Cerebellar cortex (tissue), 1 donor: ENCODE measurements at places on chromosomes 3 and 15.
A peak's percentile ranks its signal among the peaks of the same experiment; 100 is the strongest.

GRCh38 chr3:195761567-195762248 lies 40.9 kb downstream of the MUC20 start:
- no peak for DNase-seq

GRCh38 chr3:62261121-62261520 lies 112.2 kb downstream of the FEZF2 start:
- DNase-seq: no peak

GRCh38 chr15:69066007-69066995 lies 51.8 kb downstream of the NOX5 start:
- DNase-seq: no peak

GRCh38 chr15:92029767-92030166 lies 176.3 kb downstream of the SLCO3A1 start:
- DNase-seq: no peak

- no peak for DNase-seq
These were observed 49.0 kb downstream of the CASR start for GRCh38 chr3:122232485-122232884.

- no peak for DNase-seq
These were observed 33.0 kb upstream of the FAN1 start for GRCh38 chr15:30870681-30871080.

DNA sequence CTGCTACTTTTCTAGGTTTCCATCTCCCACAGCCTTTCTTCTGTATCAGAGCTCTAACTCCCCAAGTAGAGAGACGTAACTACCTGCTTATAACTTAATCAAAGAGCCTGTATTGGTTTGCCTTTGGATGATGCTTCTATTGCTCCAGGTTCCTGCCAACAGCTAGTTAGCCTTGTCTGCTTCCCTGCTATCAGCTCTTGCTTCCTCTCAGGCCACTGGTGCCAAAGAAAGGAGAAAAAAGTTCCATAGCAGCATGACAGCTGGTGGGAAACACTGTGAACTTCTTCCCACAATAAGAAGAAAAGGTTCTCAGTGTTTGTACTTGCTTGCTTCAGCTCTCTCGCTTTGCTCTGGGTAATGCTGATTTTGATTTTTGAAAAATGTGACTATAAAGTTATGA lies 206.6 kb downstream of the GBE1 start:
- no peak for DNase-seq

- no peak for DNase-seq
These were observed 48.3 kb upstream of the IREB2 start for GRCh38 chr15:78389738-78390137.

- no peak for DNase-seq
These were observed 153.4 kb upstream of the MME start for GRCh38 chr3:154926721-154927120.

GRCh38 chr3:111652492-111653180 lies 57.5 kb upstream of the ZBED2 start:
- no peak for DNase-seq

GRCh38 chr3:34312684-34313083 lies 514.3 kb downstream of the PDCD6IP start:
- no peak for DNase-seq

- DNase-seq: no peak
These were observed 138.6 kb downstream of the OPA1 start for GRCh38 chr3:193731656-193732055.

GRCh38 chr15:85789496-85789875 lies 5.2 kb downstream of the KLHL25 start:
- DNase-seq: no peak

DNA sequence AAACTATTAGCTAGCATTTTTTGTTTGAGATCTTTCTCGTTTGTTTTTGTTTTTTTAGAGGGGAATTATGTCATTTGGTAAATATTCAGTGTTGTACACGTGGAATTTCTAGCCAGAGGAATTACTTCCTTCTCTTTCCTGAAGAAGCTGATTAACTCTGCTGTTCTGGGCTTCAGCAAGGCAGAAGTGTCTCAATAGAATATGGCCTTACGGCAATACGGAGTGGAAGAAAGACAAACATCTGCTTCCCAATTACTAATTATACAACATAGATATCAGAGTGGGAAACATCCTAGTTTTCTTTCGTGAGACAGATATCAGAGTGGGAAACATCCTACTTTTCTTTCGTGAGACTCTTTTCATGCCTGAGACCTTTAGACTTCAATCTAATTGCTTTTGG lies 11.9 kb downstream of the P3H2 start:
- no peak for DNase-seq

- DNase-seq: peak; percentile 25
These were observed 47.6 kb downstream of the SLMAP start for GRCh38 chr3:57803647-57804081.

- no peak for DNase-seq
These were observed 31.7 kb downstream of the HMCES start for GRCh38 chr3:129310111-129311011.

- DNase-seq: no peak
These were observed 29.4 kb upstream of the EIF4A2 start for GRCh38 chr3:186754006-186754405.

DNA sequence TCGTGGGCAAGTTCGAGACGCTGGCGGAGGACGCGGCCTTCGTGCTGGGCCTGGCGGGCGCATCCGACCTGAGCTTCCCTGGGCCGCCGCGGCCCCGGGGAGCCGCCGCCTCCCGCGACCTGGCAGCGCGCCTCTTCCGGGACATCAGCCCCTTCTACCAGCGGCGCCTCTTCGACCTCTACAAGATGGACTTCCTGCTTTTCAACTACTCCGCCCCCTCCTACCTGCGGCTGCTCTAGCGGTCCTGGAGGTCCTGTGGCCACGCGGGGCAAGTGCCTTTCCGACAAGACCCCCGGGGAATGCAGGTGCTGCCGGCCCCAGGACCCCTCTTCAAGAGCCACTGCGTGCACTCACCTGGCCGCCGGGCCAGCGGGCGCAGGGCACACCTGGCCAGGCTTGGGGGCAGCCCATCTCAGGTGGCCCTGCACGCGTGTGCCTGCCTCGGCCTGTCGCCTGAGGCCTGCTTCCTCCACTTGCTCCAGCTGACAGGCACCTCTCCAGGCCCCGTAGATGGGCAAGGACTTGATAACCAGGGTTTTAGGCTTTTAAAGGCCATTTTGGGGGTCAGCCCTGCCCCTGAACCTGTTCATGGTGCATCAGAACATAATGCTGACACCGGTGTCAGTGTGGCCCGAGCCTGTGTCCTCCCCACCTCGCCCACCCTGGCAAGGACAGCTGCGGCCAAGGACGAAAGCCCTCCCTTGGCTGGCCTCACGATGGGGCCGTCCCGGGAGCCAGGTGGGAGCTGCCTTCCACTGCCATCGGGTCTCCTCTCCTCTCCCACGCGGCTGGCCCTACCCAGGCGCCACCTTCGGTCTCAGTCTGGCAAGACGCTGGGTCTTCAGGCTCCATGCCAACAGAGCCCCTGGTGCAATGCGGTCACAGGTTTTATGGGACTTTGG lies 16.1 kb downstream of the C3orf22 start:
- DNase-seq: no peak

- no peak for DNase-seq
These were observed 25.6 kb upstream of the GOLGA6L2 start for GRCh38 chr15:23472678-23473077.

DNA sequence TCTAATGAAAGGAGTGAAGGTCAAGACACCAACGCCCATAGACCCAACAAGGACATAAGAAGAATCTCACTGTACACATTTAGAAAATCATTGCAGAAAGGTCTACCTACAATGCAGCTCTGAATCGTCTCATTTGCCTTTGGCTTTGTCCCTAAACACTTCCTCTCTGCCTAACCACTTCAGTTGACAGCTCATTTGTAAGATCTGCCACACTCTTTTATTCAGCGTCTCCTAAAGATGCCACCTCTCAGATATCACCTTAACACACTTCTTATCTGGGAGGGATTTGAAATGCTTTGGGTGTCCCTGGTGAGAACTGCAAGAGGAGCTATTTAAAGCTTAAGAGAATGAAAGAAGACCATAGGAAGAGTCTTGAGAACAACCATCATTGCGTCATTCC lies 38.7 kb downstream of the RAB27A start:
- no peak for DNase-seq

- DNase-seq: no peak
These were observed 2.2 kb downstream of the ZBED2 start for GRCh38 chr3:111592936-111593335.

DNA sequence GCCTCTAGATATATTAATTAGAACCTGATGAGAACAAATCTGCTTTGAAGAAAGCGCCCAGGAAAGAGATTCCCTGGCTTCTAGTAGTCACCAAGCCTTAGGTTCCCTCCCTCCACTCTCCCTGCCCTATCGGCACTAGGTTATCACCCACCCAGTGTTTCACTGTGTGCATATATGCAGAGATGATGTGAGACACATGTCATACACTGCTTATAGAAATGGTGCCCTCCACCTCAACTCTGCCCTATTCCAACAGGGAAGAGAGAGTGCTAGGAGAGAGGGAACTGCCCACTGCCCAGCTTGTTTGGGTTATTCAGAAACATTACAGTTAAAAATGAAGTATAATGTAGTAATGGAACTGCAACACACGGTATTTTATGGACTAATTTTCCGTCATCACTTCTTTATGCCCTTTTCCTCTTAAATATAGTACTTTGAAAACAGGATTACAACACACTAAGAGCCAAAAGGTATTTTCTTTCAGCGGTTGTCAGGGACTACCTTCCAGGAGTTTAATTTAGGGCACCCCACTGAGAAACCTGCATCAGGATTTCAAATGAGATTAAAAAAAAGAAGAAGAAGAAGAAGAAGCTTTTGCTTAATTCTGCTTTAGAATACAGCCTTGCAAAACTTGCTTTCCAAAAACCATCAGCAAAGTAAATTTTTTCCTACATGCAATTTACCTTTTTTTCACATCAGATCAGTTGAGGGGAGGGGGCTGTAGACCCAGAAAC lies 55.3 kb downstream of the MEIS2 start:
- no peak for DNase-seq

DNA sequence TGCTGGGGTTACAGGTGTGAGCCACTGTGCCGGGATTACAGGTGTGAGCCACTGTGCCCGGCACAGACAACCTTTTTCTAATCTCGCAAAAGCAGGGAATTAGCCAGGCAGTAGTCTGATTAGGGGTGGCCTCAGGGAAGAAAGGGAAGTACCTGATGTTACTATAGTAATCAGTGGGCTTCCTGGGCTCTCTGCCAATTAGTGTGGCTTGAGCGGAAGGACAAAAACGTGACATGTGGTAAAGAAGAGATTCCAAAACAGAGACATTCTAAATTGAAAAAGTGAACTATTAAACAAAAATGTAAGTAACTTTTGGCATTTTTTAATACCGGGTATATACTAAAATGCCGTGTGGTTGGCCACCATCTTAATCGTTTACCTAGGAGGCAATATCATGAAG lies 48.1 kb downstream of the CFAP20DC start:
- DNase-seq: no peak

DNA sequence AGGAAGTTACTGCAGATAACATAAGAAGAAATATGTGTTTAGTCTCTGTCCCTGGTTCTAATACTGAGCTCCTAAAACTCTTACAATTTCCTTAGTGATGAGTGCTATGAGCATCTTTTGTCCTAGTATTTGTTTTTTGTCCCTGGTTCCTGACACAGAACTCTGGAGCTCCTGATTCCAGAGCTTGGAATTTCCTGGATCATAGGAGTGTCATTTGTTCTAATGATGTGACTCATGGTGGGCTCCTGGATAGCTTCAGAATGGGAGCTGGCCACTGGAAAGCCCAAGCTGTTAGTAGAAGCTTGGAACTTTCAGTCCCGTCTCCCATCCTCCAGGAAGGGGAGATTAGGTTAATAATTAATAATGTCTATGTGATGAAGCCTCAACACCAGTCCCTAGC lies 98.2 kb downstream of the CNTN6 start:
- no peak for DNase-seq

DNA sequence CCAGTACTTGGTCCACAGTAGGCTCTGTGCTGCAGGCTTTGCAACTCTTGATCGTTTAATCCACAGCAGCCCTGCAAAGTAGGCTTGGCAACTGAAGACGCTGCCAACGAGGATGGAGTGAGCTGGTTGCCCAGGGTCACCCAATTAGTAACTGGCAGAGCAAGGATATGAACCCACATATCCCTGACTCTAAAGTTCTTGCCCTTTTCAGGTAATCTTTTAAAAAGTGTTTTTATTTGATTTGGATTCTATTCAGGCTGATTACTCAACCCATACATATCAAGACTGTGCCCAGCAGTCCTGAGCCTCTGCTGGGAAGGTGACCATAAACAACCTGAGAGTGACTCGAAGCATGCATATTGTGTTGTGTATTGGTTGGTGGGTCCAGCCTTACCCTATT lies 50.3 kb downstream of the PSMD6 start:
- no peak for DNase-seq

DNA sequence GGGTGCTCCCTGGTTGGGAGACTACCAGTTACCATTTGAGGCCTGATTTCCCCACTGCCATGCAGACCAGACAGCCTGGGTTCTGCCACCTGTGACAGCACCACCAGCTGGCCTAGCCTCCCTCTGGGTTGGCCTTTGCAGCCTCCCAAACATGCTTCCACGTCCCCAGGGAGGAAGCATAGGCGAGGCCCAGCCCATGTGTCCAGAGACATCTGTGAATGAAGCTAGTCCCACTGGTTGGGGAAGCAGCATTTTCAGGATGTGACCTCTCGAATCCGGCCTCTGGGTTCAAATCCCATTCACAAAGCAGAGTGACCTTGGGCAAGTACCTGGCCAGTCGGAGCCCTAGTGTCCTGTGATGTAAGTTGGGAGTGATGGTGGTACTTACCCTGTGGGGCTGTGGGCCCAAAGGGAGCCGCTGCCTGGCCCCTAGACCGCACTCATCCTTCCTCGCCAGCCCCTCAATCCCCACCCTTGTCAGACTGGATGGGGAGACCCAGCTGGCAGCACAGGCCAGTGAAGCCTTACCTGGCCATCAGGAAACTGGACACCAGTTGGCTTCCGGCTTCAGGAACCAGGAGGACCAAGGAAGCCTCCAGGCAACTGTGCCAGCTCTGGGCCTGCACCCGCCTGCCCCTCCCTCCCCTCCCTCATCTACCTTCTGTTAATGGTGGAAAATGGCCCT lies 6.0 kb downstream of the KLF15 start:
- no peak for DNase-seq

- no peak for DNase-seq
These were observed 81.6 kb downstream of the GABRB3 start for GRCh38 chr15:26691249-26691648.

GRCh38 chr15:60003243-60004008 lies 685 bp upstream of the FOXB1 start:
- no peak for DNase-seq

- DNase-seq: no peak
These were observed 8.6 kb upstream of the MCF2L2 start for GRCh38 chr3:183437061-183437460.

DNA sequence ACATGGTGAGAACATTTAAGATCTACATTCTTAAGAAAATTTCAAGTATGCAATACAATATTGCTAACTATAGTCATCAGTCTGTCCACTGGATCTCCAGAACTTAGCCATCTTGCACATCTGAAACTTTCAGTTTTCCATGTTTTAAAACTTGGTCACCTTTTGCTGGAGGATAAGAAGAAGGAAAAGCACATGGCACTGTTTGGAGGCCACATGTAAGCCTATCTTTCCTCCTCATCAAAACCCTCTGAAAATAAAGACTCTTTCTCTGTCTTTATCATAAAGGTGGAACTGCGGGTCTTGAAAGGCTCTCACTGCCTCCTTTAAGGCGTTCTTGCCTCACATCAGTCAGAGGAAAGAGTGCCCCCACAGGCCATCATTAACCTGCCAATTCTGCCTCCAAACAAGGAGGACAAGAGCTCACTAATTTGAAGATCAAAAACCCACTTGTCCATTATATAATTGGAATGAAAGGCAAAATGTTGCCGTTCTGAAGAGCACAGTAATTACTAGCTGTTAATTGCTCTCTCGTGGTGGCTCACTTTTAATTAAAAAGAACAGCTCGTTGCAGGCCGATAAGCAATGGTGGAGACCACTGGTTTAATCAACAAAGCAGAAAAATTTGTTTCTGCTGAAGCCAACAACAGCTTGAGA lies 157.8 kb downstream of the MECOM start:
- DNase-seq: no peak
